ENCODE measurements at places on chromosomes 4 and X.

- DNase-seq, result no peak
Observed at GRCh38 chr4:67891645-67892044, 7.8 kb upstream of the TMPRSS11D start.

DNA sequence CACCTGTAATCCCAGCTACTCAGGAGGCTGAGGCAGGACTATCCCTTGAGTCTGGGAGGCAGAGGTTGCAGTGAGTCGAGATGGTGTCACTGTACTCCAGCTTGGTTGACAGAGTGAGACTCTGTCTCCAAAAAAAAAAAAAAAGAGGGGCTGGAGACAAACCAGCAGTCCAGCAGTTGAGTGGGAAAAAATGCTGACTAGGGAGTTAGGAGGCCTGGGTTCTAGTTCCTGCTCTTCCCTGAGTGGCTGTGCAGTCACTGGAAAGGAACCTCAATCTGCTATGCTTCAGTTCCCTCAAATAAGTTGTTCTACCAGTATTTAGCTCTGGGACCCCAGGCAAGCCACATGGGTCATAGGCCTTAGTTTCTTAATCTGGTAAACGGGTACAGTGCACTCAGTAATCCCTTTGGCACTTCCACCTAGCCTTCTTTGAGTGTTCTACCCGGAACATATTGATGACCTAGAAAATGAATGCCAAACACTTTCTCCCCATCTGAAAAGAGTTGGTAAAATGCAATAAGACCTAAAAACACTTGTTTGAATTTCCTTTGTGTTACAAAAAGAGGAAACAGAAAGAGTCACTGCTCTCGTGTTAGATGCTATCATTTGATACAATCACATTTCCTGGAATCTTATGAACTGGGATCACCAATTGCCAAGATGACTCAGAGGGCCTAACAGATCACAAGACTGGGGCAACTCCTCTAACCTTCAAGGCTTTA is 99.3 kb upstream of the EGFL6 start:
- no peak for DNase-seq

DNA sequence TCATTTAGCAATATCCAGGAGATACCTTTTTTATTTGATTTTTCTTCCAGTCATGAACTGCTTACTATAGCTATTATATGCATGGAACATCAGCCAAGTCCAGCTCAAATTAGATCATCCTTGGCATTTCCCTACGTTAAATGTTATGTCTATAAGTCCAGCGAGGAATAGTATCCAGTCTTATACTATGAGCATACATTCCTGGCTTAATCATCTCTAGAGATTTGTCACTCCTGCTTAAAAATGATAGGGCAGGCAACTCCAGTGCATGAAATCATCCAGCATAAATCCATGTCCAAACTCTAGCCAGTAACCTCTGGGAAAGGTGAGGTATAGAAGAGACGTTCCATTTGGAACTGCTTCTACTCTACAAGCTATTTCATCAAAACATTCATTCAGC is 126.7 kb upstream of the VCX2 start:
- no peak for DNase-seq

- DNase-seq, result no peak
Observed at GRCh38 chrX:19789376-19789775, 98.0 kb downstream of the SH3KBP1 start.

DNA sequence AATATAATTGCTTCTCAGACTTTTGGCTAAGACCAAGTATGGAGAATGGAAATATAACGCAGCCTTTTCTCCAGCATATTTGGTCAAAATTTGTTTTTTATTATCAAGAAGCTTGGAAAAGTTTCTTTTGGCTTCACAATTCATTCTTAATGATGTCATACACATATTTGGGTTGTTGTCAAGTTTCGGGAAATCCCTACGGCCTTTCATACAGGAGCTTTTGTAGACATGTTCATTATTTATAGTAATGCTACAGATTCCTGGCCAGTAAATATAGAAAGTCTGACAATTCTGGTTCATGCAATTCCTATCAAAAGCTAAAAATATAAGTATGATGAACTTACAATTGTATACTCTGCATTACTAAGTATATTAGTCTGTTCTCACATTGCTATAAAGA is 112.9 kb downstream of the IRF2 start:
- no peak for DNase-seq

GRCh38 chr4:1302159-1302558 is 12.5 kb downstream of the MAEA start:
- no peak for DNase-seq

Data from activated CD4-positive, CD25-positive, alpha-beta regulatory T cell (primary cell).